ENCODE measurements at places on chromosomes 1 and 21.

DNA sequence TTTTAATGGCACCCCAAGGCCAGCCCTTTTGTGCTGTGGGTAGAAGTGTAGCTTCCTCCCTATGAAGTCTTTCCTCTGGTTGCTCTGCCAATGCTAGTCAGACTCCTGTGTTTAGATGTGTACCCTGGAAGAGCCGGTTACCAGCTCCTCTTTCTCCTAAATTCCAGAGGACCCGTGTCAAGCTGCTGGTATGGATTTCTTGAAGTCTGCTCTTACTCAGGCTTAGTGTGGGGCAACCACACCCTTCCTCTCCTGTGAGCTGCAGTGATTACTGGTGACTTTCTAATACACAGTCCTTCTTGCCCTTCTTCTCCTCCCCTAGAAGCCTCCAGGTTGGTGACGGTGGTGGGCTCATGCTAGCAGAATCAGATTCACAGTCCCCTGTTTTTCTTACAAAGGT, 74.1 kb upstream of the AKT3 start:
- no peak for DNase-seq

DNA sequence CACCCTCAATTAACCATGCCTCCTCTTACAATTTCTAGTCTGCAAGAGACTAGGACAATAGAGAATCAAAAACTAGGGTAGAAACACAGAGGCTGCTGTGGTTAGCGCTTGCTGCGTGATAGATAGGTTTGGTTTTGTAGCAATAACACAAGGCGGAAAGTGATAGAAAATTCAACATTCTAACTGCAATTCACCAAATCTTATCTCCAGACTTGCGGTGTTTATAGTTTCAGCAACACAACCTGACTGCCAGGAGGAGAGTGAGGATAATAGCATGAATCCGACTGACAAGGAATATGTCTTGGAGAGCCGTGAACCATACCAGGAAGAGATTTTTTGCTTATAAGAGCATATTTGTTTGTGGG, 30.7 kb upstream of the IFNAR2 start:
- DNase-seq: no peak

- peak; percentile 9 for DNase-seq
These were observed 54.9 kb downstream of the PATJ start for GRCh38 chr1:61797045-61797755.

DNA sequence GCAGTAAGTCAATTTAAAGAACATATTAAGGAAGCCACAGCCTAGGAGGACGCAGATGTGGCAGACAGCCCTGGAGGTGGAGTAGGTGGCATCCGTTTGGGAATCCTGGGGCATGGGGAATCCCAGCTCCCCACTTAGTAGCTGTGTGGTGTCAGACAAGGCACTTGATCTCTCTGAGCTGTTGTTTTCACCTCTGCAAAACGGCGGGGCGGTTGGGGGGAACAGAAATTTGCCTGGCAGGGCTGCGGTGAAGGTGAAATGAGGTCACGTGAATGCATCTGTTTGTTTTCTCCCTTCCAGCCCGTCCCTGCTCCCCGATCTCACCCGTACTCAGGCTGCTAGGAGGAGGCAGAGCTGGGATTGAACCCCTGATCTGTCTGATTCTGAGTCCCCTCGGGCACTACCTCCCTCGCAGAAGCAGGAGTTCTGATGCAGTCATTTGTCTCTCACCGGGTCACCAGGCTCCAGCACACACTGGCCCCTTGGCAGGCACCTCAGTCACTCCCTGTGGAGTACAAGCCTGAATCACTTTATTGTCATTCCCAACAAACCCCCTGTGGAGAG, 2.2 kb upstream of the LAPTM5 start:
- no peak for DNase-seq

DNA sequence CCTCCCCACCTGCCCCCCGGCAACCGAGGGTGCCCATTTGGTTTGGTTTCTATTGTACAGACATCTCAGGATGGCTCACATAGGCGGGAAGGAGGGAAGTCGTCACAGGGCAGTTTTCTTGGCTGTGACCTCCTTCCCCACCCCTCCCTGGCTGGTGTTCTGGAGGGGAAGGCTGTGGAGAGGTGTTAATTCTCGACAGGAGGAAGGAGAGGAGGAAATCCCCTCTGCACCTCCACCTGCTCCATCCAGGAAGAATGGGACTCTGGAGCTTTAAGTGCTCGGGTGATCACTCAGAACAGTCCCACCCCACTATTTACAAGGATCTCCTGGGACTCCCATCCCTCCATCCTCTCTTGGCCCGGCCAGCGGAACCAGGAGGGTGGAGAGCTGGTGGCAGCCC, 7.6 kb downstream of the MEX3A start:
- no peak for DNase-seq

- DNase-seq: no peak
These were observed 73.5 kb upstream of the WNT4 start for GRCh38 chr1:22216210-22216883.

DNA sequence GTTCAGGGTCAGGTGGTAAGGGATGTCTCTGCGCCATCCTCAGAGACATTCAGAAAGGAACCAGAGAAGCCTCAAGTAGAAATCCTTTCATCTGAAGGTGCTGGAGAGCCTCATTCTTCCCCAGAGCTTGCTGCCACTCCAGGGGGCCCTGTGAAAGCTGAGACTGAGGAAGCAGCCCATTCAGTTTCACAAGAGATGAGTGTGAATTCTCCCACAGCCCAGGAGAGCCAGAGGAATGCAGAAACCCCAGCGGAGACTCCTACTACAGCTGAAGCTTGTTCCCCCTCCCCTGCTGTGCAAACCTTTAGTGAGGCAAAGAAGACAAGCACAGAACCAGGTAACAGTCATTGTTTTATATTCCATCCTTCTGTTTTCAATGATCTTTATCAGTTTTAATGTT, 38.7 kb downstream of the ZBTB40 start:
- no peak for DNase-seq

DNA sequence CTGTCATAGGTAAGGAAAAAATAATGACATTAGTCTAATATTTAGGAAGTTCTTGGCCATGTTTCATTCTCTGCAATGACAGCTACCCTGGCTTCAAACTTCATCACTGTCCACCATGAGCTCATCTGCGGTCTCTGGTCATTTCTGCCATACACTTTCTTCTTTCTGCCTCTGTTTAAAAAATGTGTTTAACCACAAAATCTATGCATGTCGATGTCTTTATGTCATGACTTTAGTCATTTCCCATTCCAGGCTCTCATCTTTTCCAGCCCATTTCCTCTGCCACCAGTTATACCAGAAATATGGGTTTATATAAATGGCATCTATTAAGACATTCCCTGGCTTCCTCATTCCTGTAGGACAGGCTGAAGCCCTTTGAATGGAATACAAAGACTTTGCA, 68.5 kb upstream of the DUSP10 start:
- DNase-seq: peak; percentile 7

DNA sequence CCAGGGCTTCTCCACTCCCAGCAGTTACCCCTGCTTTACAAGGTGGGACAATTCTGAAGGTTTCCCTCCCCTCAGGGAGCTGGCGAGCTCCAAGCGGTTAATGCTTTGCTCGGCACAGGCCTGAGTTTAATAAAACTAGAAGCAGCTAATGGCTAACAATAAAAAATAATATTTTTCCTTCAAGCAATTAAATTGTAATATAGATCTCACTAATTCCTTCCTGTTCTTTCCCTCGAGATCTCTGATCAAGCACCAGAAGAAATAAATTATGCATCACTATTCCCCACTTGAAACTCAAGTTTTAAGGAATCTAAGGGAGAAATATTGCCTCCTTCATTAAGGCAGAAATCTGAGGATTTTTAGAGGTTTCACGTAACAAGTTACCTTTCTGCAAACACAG, 42.9 kb downstream of the GLIS1 start:
- DNase-seq: no peak

DNA sequence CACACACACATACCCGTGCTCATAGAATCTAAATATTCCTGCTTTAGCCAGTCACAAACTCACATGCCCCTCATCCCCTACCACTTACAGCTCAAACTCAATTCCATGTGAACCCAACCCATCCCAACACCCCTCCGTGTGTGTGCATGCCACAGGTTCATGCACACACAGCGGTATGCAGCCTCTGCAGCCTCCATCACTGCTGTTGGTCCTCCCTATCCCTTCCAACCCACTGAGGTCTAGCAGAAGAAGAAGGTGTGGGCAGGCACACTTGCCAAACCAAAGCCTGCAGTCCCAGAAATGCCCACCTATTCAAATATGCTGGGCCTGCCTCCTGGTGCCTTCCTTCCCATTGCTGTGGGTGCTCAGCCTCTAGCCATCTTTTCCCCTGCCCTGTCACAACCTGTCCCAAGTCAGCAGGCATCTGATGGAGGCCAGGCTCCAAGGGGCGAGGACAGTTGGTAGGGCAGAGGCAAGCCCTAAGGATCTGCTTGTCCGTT, 26.2 kb downstream of the SLC2A1 start:
- no peak for DNase-seq

DNA sequence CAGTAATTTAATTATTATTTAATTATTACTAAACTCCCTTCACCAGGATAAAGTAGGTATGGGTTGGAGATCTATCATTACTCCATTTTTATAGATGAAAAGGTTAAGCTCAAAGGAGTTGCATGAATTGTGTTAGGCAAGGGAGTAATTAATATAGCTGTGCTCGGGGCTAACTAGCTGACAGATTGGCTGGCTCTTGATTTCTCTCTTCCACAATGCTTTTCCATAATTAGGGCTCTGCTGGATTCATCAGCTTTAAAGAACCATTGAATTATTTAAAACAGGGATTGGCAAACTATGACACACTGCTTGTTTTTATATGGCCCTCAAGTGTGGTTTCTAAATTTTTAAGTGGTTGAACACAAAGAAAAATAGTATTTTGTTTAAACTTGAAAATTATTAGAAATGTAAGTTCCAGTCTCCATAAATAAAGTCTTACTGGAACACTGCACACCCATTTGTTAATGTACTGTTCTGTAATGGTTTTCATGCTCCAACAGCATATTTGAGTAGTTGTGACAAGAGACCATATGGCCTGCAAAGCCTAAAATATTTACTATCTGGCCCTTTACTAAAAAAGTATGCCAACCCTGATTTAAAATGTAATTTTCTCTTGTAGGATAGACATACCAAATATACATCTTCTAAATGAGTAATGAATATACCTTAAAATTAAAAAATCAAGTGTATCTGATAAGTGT, 76.4 kb downstream of the GDAP2 start:
- no peak for DNase-seq

DNA sequence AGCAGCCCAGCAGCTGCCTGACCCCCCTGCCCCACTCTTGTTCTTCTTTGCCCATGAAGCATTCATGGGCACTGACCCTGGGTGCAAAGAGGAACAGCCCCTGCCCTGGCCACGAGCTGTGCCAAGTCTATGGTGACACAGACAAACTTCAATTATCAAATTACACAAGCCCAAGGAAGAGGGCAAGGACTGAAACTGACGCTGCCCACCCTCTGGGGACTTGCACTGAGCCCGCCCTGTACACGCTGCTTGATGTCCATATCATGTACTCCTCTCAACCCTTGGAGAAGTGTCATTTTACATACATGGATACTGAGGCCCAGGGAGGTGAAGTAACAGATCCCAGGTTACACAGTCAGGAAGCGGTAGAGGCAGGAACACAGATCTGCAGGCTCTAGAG, 32.1 kb downstream of the NKAIN1 start:
- no peak for DNase-seq

DNA sequence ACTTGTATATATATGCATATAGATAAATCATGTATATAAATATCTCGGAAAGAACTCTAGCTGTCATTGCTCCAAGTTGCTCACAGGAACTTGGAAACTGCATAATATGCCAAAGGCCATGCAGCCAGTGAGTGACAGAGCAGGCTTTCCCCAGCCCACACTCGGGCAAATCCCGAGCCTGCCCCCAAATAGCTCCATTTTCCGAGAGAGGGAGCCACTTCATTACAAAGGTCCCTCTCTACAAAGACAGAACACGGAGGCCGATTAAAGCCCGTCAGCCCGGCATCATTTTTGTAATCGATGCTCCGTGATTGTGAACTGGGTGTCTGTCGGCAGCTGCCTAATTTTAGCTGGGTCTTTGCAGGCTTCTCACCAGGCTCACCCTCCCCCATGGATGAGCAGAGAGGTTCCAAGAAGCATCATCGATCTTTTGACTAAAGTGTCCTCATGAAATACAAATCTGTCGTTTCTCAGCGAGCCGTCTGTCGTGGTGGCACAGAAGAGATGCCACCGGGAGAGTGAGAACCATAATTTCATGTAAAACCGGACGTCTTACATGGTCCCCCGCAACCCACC, 663.9 kb downstream of the PTPRU start:
- no peak for DNase-seq

DNA sequence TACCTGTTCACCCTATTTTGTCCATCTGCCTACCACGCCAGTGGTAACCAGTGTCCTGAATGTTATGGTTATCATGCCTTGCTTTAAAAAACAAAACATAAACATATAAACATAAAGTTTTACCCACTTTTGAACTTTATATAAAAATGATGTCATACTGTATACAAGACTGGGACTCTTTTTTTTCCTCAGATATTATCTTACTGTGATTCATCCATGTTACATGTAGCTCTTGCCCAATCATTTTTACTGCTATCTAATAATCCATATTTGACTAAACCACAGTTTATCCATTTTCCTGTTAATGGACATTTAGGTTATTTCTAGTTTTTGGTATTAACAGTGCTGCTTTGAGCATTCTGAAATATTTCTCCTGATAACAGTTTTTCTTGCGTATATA, 78.8 kb downstream of the GPR161 start:
- DNase-seq: no peak

- no peak for DNase-seq
These were observed 98.3 kb downstream of the DUSP10 start for GRCh38 chr1:221643404-221644144.

DNA sequence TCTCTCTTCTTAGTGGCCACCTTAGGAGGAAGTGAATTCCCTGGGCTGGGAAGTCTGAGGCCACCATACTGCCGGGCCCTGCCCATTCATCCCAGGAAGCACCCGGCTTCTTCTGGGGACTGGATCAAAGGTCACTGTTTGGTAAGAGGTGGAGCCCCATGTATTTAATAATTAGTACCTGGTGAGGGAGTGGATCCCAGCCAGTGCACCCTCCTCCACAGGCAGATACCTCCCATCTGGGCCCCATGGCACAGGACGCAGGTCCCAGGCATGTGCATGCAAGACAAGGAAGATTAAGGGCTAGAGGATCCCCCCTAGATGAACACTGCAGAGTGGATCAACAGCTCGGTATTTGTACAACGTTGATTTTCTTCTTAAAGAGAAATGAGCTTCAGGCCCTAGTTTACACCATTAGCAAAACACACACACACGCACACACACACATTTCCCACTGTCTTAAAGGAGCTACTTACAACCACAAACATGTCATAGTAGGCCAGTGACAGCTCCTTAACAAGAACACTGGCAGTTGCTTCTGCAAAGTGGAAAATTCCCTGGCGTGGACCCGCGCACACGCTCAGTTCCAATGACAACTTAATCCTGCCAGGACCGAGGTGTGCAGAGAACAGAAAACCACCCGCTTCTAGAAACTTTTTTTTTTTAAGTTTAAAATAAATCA, 90.7 kb downstream of the MRPL37 start:
- DNase-seq: no peak

- no peak for DNase-seq
These were observed 59.7 kb downstream of the FGGY start for GRCh38 chr1:59356627-59357026.

GRCh38 chr1:94247138-94248094, 10.0 kb upstream of the ARHGAP29 start:
- peak; percentile 41 for DNase-seq

- no peak for DNase-seq
These were observed 49.7 kb upstream of the EPB41 start for GRCh38 chr1:28864695-28865094.

Measured in RKO (cell line).